ENCODE measurements at places on chromosomes 2 and 18. TPM values are rescaled to one million over a fixed set of nuclear protein-coding genes. Genes with fewer than 3 reads are reported as not detected.

- no peak for DNase-seq
These were observed 716.6 kb downstream of the NRXN1 start for GRCh38 chr2:50315336-50315735.

Gene TUBA3E
- total RNA-seq, result not detected

Gene KLHL41
- total RNA-seq, result not detected

Gene EHBP1
- total RNA-seq, result 29.2 TPM

Gene ABCB6
- total RNA-seq, result 12.3 TPM

Gene ZNF804A
- not detected for total RNA-seq

Gene MYO3B
- total RNA-seq, result not detected

Gene STPG4
- total RNA-seq, result 1.0 TPM

Gene SLC9A4
- total RNA-seq, result not detected
